ENCODE measurements at places on chromosomes 5 and 9.

- H3K4me1 ChIP-seq, result peaks cover 15% of the 10 kb centered on the region
- H3K36me3 ChIP-seq, result peaks cover 5% of the 10 kb centered on the region
- no peak for DNase-seq
- no peak overlapping the region for H3K27ac ChIP-seq
- peaks cover 3% of the 10 kb centered on the region for H3K27me3 ChIP-seq
- no peak overlapping the region for H3K4me3 ChIP-seq
These were observed 5.5 kb downstream of the FANCC start for GRCh38 chr9:95311961-95312360.

GRCh38 chr5:60195551-60195950, 302.0 kb upstream of the PDE4D start:
- H3K4me1 ChIP-seq, result no peaks in the 10 kb centered on the region
- no peaks in the 10 kb centered on the region for H3K27me3 ChIP-seq
- H3K27ac ChIP-seq, result no peak overlapping the region
- no peak for DNase-seq
- H3K4me3 ChIP-seq, result no peak overlapping the region

DNA sequence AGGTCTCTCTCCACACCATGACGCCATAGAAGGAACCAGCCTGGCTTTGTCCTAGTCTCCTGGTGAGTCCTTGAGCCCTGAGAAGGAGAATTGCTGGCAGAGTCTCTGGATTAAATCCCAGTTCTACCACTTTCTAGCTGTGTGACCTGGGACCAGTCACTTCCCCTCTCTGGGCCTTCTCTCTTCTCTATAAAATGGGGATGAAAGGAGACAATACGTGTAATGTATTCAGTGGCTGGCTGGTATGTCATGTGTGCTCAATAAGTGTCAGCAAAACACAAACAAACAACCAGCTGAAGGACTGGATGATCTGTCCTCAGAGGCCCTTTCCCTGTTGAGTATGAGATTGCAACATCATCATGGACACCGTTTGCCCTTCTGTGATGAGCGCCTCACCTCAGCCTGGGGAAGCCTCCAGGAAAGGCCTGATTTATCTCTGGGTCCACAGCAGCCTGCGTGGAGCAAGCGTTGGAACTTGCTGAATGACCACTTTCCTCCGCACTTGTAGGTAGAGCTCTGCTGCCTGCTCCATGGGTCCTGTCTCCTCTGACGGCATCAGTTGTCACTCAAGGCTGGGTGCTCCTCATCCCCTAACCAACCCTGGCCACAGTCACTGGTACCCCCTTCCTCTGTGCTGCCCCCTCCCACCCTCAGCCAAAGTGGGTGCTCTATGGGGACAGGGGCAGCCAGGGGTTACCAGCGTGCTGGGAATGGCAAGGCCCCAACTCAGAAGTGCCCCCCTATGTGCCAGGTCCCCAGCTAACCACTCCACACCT, 3.6 kb upstream of the NR5A1 start:
- DNase-seq, result no peak
- H3K36me3 ChIP-seq, result no peaks in the 10 kb centered on the region
- no peak overlapping the region for H3K4me3 ChIP-seq

GRCh38 chr5:165502893-165503691, 1997.7 kb downstream of the MAT2B start:
- no peak overlapping the region for H3K4me3 ChIP-seq
- no peak for DNase-seq
- no peaks in the 10 kb centered on the region for H3K27me3 ChIP-seq
- H3K36me3 ChIP-seq, result no peaks in the 10 kb centered on the region
- H3K4me1 ChIP-seq, result no peaks in the 10 kb centered on the region

DNA sequence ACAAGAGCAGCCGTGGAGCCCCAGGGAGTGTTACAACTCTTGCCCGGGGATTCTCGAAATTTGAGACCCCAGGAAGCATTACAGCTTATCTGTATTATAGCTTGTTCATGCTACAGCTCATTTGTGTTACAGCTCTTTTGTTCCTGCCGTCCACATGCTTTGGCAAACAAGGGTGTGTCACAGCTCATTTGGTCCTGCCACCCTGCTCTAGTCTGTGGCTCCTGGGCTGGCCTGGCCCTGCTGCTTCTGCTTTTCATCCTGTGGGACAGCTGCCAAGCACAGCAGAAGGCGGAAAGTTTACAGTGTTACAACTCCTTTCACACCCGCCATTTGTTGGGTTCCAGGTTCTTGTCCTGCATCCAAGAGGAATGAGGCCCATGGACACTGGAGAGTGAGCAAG, 685.0 kb downstream of the SLCO4C1 start:
- no peak overlapping the region for H3K4me3 ChIP-seq
- no peaks in the 10 kb centered on the region for H3K27me3 ChIP-seq
- no peaks in the 10 kb centered on the region for H3K4me1 ChIP-seq
- no peaks in the 10 kb centered on the region for H3K36me3 ChIP-seq

DNA sequence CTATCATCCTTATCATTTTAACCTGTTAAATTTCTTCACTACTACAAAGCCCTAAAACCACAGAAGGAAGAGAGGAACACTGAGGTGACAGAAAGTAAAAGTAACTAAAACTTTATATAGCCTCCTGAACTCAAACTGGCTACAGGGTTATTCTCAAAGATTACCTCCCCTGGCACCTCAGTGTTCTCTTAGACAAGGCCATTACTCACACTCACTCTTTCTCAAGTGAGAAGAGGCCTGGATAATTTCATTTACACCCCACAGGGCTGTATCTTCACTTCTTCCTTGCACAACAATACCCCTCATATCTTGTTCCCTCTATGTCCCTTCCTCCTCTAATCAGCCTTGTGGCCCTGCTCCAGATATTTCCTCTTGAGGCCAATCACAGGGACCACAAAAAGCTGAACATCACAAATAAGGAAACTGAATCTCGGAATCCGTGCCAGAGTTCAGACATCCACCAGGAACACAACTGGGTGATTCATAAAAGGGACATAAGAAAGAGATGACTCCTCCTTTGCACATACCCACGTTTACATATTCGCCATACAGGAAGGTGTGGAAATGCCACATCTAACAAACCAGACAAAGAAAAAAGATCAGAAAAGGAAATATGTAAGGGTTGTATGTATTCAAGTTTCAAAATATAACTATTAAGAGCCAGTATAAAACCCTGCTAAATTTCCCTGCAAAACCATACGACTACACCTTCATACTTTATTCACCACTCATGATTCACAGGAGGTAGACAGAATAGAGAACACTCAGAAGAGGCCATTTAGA, 1.7 kb upstream of the KLHL3 start:
- no peak overlapping the region for H3K27ac ChIP-seq
- H3K4me1 ChIP-seq, result peaks cover 19% of the 10 kb centered on the region
- peaks cover 19% of the 10 kb centered on the region for H3K36me3 ChIP-seq
- H3K27me3 ChIP-seq, result no peaks in the 10 kb centered on the region
- H3K4me3 ChIP-seq, result no peak overlapping the region

- peaks cover 21% of the 10 kb centered on the region for H3K27me3 ChIP-seq
- H3K4me1 ChIP-seq, result peaks cover 11% of the 10 kb centered on the region
- DNase-seq, result no peak
- no peak overlapping the region for H3K4me3 ChIP-seq
- no peak overlapping the region for H3K27ac ChIP-seq
- H3K36me3 ChIP-seq, result no peaks in the 10 kb centered on the region
These were observed 91.4 kb downstream of the TSSK1B start for GRCh38 chr5:113343343-113343742.

- H3K4me1 ChIP-seq, result no peaks in the 10 kb centered on the region
- H3K4me3 ChIP-seq, result no peak overlapping the region
- no peak overlapping the region for H3K27ac ChIP-seq
- H3K36me3 ChIP-seq, result no peaks in the 10 kb centered on the region
These were observed 23.9 kb upstream of the PPP3R2 start for GRCh38 chr9:101618698-101619097.
